ENCODE measurements at places on chromosomes 16 and 17. TPM values are rescaled to one million over a fixed set of nuclear protein-coding genes. Genes with fewer than 3 reads are reported as not detected.

ABR gene
- 200 TPM for total RNA-seq

GRCh38 chr16:68374961-68375660 lies 64.3 kb downstream of the PRMT7 start:
- no peaks in the 10 kb centered on the region for H3K4me1 ChIP-seq
- H3K27me3 ChIP-seq = no peaks in the 10 kb centered on the region
- no peak overlapping the region for H3K27ac ChIP-seq
- no peak overlapping the region for H3K4me3 ChIP-seq

HSD17B1 gene
- 0.14 TPM for total RNA-seq

SPATA22 gene
- not detected for total RNA-seq

DNA sequence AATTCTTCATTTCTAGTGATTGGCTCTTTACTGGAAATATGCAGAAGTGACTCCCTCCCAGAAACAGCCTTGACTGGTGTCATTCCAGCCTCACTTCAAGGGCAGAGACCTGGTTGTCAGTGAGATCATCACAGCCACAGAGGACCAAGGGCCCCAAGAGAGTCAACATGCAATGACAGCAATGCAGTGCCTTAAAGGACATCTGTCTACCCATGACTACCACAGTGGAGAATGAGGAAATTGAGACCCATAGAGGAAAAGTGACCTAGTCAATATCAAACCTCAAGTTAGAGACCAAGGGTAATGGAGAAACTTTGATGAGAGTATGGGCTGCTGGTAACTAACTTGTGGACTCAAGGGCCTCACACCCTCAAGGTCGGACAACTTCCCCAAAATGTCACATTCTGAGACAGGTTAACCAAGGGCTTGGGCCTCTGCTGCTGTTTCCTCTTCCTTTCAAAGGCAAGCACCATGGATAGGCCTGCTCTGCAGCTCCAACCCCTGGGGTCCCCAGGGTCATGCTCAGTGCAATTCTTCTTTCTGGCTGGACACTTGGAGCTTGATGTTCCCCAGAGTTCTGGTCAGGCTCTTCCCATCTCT lies 11.3 kb downstream of the NOG start:
- no peak overlapping the region for H3K4me3 ChIP-seq
- no peak for DNase-seq
- H3K36me3 ChIP-seq = no peaks in the 10 kb centered on the region
- H3K27me3 ChIP-seq = no peaks in the 10 kb centered on the region
- no peak overlapping the region for H3K27ac ChIP-seq

FTO gene
- 103 TPM for total RNA-seq

GRCh38 chr16:81318711-81319110 lies 3.9 kb downstream of the GAN start:
- no peak overlapping the region for H3K4me3 ChIP-seq
- no peak overlapping the region for H3K27ac ChIP-seq
- no peak for DNase-seq
- H3K27me3 ChIP-seq = no peaks in the 10 kb centered on the region

NPIPB2 gene
- total RNA-seq = 18.5 TPM

FAM234A gene
- 51.7 TPM for total RNA-seq

GRCh38 chr17:12492450-12492849 lies 173.2 kb upstream of the MYOCD start:
- DNase-seq = no peak
- H3K36me3 ChIP-seq = no peaks in the 10 kb centered on the region
- H3K27ac ChIP-seq = no peak overlapping the region
- no peaks in the 10 kb centered on the region for H3K27me3 ChIP-seq

MILR1 gene
- total RNA-seq = 28.8 TPM

GRCh38 chr16:1131378-1131994 lies 21.4 kb upstream of the CACNA1H start:
- H3K4me1 ChIP-seq = no peaks in the 10 kb centered on the region
- no peak overlapping the region for H3K4me3 ChIP-seq
- no peak for DNase-seq
- H3K27ac ChIP-seq = no peak overlapping the region
- no peaks in the 10 kb centered on the region for H3K27me3 ChIP-seq

CA7 gene
- total RNA-seq = not detected

TEKT5 gene
- total RNA-seq = not detected

IL21R gene
- 0.14 TPM for total RNA-seq

HEATR9 gene
- not detected for total RNA-seq

- no peaks in the 10 kb centered on the region for H3K27me3 ChIP-seq
- H3K27ac ChIP-seq = no peak overlapping the region
- no peaks in the 10 kb centered on the region for H3K4me1 ChIP-seq
These were observed 1007.5 kb upstream of the EEF2KMT start for GRCh38 chr16:6105115-6105514.

MPO gene
- 0.14 TPM for total RNA-seq

GRCh38 chr16:77918809-77919707 lies 103.3 kb upstream of the CLEC3A start:
- no peaks in the 10 kb centered on the region for H3K27me3 ChIP-seq
- H3K4me3 ChIP-seq = no peak overlapping the region
- H3K36me3 ChIP-seq = no peaks in the 10 kb centered on the region
- peak overlapping the region; percentile 13 for H3K27ac ChIP-seq

KRT28 gene
- total RNA-seq = not detected

DNA sequence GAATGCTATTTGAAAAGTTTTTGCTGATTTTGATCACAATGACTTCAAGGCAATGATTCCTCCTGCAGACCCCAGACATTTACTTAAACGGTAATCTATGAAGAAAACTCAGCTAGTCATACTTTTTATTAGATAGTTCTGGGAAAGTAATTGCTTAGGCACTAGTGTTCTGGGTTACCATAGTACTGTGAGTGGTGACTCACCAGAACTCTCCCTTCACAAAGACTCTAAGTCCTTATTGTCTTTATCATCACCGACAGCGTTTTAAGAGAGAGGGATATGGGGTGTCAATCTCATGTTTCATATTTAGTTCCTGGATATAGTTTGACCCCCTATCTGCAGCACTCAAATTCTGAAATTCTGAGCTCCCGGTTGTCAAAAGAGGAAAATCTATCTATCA lies 43.0 kb upstream of the CDH8 start:
- no peaks in the 10 kb centered on the region for H3K27me3 ChIP-seq
- H3K36me3 ChIP-seq = no peaks in the 10 kb centered on the region
- H3K4me3 ChIP-seq = no peak overlapping the region

DNA sequence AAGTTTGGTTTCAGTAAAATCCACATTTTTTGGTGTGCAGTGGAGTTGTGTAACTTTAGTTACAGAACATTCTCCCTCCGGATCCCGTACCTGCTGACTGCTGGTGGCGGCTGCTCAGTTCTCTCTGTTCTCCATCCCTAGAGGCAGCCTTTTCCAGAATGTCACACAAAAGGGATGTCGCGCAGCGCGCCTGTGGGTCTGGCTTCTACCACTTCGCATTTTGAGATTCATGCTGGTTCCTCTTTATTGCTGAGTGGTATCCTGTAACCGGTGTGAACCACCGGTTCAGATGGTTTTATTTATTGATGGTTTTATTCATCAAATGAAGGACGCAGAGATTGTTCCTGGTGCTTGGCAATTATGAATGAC lies 981 bp upstream of the CEP131 start:
- DNase-seq = no peak
- H3K4me3 ChIP-seq = peak overlapping the region; percentile 87
- peak overlapping the region; percentile 55 for H3K27ac ChIP-seq
- H3K36me3 ChIP-seq = no peaks in the 10 kb centered on the region
- peaks cover 15% of the 10 kb centered on the region for H3K4me1 ChIP-seq

GRCh38 chr16:49260956-49261530 lies 20.6 kb downstream of the CBLN1 start:
- no peak overlapping the region for H3K4me3 ChIP-seq
- H3K27me3 ChIP-seq = no peaks in the 10 kb centered on the region
- no peak overlapping the region for H3K27ac ChIP-seq
- no peaks in the 10 kb centered on the region for H3K36me3 ChIP-seq

KRTAP2-1 gene
- not detected for total RNA-seq

CMTR2 gene
- total RNA-seq = 14.6 TPM

KRTAP2-2 gene
- total RNA-seq = not detected

GRCh38 chr16:72198771-72199201 lies 26.8 kb upstream of the PMFBP1 start:
- no peaks in the 10 kb centered on the region for H3K27me3 ChIP-seq
- H3K4me3 ChIP-seq = no peak overlapping the region
- DNase-seq = no peak
- H3K4me1 ChIP-seq = peaks cover 6% of the 10 kb centered on the region

CEP295NL gene
- total RNA-seq = 13.0 TPM

DNA sequence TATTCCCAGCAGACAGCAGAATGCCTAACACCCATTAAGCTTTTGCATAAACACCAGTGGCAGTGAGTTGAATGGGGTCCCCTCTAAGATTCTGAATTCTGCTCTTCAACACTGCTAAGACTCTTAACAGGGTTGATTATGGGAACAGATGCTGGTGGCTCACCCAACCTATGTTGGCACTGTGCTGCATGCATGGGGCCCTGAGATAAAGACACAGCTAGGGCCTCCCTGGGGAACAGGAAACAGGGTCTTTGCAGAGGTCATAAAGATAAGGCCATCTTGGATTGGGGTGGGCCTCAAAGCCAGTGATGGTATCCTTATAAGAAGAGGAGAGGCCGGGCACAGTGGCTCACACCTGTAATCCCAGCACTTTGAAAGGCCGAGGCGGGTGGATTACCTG lies 190.8 kb downstream of the SLC39A11 start:
- no peak overlapping the region for H3K4me3 ChIP-seq
- H3K27ac ChIP-seq = no peak overlapping the region
- no peaks in the 10 kb centered on the region for H3K4me1 ChIP-seq
- DNase-seq = no peak
- no peaks in the 10 kb centered on the region for H3K36me3 ChIP-seq

SCARF1 gene
- total RNA-seq = 17.6 TPM

GRCh38 chr16:81482329-81483063 lies 37.9 kb downstream of the CMIP start:
- H3K27me3 ChIP-seq = no peaks in the 10 kb centered on the region
- H3K4me1 ChIP-seq = peaks cover 23% of the 10 kb centered on the region
- no peak overlapping the region for H3K4me3 ChIP-seq
- no peak for DNase-seq
- no peaks in the 10 kb centered on the region for H3K36me3 ChIP-seq

DNA sequence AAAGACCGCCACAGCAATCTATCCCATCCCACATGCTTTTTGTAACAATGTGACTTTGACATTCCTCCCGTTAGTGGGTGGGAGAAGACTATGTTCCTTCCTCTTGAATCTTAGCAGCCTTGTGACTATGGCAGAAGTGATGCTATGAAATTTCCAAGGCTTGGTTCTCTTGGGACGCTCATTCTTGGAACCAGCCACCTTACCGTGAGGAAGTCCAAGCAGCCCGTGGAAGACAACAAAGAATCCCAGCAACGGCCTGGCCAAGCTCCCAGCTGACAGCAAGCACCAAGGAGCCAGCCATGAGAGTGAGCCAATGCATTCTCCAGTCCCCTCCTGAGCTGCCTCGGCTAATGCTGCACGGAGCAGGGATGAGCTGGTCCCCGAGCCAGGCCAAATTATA lies 62.3 kb downstream of the VPS53 start:
- H3K36me3 ChIP-seq = peaks cover 49% of the 10 kb centered on the region
- DNase-seq = no peak
- no peak overlapping the region for H3K4me3 ChIP-seq
- H3K4me1 ChIP-seq = no peaks in the 10 kb centered on the region
- H3K27me3 ChIP-seq = no peaks in the 10 kb centered on the region
- H3K27ac ChIP-seq = no peak overlapping the region

All from thoracic aorta (tissue), 2 donors.